Stimulated activated CD4-positive, alpha-beta T cell treated with anti-CD3 and anti-CD28 coated beads, Interleukin-4, amount 100 ng/mL, for 48 hours (primary cell): ENCODE measurements at places on chromosomes 16 and 17.
A peak's percentile ranks its signal among the peaks of the same experiment; 100 is the strongest.

DNA sequence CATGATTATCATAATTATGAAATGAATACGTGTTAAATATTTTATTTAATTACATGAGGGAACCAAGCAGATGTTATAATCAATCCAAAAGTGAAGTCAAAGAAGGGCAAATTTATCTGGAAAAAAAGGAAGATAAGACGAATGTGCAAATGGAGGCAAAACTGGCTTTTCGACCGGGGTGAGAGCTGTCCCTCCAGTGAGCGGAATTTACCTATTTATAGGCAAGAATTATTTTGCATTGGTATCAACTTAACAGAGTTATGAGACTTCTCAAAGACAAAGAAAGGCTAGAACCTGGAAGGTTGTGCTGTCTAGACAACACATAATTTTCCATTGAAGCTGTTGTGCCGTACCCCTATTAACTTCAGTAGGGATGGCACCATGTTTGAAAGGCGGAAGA, 1.4 kb upstream of the GGA2 start:
- no peak for DNase-seq

GRCh38 chr16:89138843-89139520, 32.6 kb upstream of the CDH15 start:
- no peak for DNase-seq

- DNase-seq: no peak
Observed at GRCh38 chr16:59216291-59216690, 482.2 kb upstream of the GOT2 start.

GRCh38 chr17:68511671-68512246, 471 bp upstream of the PRKAR1A start:
- no peak for DNase-seq

- no peak for DNase-seq
Observed at GRCh38 chr17:15742051-15742795, 10.1 kb downstream of the TBC1D26 start.

DNA sequence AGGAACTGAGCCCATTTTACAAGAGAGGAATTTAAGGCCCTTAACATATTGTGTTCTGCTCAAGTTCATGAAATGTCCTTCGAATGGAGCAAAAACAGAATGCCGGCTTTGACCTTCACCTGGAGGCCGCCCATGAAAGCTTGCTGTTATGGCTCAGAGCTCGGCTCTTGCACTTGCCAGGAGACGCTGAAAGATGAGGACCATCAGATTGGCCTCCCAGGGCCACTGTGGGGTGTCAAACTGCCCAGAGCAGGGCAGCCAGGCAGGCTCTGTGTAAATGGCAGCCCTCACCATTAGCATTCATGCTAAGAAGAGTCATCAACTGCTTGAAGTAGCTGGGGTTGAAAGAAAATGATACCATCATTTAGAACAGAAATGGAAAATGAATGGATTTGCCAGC, 39.3 kb downstream of the IL21R start:
- no peak for DNase-seq

DNA sequence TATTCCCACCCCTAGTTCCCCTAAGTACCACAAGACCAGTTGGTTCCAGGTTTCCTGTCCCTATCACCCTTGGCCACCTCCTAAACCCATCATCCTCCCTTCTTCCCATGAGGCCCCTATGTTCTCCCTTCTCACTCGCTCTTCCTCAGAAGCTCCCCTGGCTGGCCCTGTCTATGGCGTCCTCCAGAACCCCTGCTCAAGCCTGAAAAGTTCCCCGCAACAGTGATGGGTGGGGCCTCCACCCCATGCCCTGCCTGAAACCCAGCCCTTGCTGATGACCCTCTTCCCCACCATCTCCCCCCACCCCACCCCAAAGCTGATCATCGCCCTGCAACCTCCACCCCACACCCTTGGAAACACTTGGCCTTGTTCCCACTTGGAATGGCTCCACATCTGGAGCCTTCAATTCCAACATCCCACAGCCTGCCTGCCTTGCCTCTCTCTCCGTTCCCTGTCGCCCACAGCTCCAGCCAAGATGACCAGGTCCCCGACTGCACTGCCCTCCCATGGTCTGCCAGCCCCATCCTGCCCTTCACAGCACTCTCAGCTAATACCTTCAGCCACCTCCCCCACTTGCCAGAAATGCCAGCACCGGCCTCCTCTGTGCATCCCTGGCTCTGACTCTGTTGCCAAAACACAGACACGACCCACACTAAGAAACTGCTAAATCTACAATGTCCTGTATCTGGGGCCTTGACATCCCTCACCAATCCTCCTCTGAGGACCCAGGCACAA, 10.5 kb downstream of the OSBPL7 start:
- no peak for DNase-seq

DNA sequence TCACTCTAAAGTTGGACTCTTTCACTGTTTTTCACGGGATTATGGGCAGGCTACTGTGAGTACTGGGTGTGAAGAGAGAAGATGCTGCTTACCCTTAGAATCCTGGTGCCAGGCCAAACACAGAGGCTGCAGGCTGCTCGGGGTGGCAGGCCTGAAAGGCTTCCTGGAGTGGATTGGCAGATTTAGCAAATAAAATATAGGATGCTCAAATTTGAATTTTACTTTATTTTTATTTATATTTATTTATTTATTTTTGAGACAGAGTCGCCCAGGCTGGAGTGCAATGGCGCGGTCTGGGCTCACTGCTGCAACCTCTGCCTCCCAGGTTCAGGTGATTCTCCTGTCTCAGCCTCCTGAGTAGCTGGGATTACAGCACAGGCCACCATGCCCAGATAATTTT, 14.9 kb upstream of the STAC2 start:
- no peak for DNase-seq

DNA sequence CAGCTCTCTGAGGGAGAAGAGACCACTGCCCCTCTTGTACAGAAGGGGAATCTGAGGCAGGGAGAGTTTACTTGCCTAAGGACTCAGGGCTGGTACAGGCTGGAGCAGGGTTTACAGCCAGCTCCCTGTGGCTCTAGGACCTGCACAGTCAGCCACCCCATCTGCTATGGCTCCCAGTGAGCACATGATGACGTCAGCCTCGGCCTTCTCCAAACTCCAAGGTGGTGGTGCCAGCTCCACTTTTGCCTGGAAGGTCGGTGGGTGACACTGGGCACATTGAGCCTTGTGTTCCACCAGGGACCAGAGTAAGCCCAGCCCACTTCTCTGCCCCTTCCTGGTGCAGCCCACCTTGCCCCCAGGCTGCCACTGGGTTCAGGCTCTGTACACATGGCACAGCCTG, 202.2 kb downstream of the ENGASE start:
- no peak for DNase-seq

DNA sequence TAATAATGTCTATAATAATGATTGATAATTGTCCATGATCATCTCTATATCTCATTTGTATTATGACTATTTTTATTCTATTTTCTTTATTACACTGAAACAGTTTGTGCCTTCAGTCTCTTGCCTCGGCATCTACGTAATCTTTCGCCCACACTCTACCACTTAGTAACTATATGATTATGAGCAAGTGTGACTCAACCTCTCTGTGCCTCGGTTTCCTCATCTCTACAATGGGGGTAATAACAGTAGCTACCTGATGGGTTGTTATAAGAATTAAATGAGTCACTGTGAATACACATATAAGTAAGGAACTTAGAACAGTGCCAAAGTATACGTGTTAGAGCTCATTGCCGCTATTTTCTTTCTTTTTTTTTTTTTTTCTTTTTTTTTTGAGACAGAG, 3.7 kb upstream of the SLC16A11 start:
- no peak for DNase-seq

DNA sequence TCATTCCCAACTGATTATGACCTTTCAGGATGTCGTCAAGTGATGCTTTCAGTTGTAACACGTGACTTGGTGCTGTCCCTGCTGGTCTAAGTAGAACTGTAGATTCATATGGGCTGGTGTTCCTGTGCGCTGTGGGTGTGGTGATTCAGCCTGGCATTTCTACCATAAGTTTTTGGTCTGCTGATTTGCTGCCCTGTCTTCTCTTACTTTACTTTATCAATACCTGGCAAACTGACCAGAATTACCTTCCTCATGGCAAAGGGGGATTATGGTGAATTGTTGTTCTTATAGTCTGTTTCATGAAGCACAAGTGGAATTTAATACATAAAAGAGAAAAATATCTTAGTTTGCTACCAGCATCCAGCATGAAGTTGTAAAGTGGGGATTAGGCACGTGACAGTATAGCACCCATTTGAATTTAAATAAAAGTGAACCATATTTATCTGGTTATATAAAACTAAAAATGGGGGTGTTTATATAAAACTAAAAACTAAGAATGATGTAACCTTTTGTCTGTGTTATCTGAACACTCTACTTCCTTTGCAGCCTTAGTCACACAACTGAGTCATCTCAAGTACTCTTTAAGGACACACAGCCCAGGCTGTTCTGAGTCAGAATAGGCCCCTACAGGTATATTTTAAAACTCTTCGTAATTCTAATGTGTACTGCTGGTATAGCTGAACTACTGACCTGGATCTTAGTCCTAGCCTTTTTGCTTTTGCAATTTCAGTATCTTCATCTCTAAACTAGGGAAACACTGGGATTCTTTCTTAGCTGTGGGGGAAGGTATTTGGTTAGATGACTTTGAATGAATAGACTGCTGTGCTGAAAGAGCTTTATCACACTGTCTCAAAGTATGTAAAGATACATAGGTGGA, 28.3 kb downstream of the TTC19 start:
- DNase-seq: peak; percentile 21

DNA sequence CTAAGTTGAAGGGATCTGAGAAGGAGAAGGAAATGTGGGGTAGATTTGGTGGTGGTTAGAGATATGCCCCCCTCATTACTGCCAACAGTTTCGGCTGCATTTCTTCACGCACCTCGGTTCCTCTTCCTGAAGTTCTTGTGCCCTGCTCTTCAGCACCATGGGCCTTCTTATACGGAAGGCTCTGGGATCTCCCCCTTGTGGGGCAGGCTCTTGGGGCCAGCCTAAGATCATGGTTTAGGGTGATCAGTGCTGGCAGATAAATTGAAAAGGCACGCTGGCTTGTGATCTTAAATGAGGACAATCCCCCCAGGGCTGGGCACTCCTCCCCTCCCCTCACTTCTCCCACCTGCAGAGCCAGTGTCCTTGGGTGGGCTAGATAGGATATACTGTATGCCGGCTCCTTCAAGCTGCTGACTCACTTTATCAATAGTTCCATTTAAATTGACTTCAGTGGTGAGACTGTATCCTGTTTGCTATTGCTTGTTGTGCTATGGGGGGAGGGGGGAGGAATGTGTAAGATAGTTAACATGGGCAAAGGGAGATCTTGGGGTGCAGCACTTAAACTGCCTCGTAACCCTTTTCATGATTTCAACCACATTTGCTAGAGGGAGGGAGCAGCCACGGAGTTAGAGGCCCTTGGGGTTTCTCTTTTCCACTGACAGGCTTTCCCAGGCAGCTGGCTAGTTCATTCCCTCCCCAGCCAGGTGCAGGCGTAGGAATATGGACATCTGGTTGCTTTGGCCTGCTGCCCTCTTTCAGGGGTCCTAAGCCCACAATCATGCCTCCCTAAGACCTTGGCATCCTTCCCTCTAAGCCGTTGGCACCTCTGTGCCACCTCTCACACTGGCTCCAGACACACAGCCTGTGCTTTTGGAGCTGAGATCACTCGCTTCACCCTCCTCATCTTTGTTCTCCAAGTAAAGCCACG, 28.3 kb downstream of the STH start:
- DNase-seq: no peak

DNA sequence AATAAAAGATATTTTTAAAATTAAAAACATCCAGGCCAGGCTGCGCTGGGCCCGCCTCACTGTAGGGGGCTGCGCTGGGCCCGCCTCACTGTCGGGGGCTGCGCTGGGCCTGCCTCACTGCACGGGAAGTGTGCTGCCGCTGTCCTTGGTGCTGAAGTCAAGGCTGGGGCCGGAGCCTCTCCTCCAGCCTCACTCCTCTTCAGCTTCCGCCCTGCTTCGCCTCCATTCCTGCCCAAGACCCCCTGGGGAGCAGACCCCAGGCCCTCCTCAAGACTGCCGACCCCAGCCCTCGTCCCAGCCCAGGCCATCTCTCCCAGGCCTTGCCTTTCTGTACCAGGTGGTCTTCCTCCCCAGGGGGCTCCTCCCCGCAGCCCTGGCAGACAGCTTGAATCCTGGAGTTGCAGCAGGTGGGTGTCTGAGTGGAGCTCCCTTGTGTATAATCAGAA, 26.2 kb downstream of the ENDOV start:
- DNase-seq: peak; percentile 33

DNA sequence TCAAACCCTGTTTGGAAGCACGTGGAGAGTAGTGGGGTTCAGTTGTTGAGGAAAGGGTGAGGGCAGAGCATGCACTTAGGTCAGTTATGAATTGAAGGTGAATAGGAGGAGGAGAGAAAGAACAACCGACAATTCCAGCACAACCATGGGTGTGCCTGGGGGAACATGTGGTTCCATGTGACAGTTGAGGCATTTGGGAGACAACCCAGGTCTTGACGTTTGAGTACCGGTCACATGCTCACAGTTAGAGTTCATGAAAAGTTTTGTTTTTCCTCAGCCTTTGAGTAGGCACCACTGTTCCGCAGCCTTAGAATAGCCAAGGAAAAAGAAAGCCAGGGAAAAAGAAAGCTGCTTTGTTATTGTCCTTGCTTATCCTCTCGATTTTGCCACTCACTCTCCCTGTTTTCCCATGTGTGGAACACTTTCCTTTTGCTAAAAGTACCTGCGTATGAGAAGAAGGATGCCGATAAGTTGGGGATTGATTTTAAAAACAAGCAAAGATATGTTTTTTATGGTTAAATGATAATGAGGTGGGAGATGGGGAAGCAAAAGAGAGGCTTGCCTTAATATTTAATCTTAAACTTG, 25.6 kb upstream of the ABCC11 start:
- no peak for DNase-seq

DNA sequence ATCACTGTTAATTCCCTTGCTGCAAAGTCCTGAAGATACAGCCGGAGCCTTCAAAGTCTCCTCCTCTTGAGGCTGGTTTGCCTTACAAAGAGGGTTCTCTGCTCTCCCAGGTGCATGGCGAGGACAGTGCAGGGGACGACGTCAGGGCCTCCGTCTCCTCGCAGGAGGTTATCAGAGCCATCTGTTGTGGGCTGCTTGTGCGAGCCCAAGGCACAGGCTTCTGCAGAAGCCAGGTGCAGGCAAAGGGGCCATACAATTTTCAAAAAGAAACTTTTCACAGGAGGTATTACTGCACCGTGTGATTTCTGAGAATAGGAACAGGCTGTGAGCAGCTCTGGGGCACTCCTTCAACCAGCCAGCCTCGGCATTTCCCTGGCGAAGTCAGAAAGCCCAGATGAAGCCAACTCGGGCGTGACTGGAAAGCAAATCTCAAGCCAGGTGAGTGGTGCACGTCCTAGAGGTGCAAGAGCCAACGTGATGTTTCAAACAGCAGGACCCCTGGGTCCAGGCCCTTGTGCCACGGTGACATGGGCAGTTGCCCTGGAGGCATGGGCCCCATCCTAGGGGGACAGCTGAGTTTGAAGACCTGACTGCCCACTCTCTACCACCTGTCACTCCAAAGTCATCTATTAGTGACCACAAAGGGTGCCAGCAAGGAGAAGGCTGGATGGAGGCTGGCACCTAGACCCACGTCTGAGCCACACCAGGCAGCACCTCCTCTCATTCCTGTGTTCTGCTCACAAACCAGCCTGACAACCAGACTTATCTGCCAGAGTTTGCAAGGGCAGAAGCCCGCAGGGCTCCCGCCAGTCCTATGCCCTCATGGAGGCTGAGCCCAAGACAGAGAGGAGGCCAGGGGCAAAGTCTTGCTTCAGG, 68.6 kb downstream of the SMPD3 start:
- DNase-seq: no peak
